ENCODE measurements at places on chromosomes 3 and 15.

- no peak for DNase-seq
These were observed 114.7 kb upstream of the PLCL2 start for GRCh38 chr3:16770021-16770420.

DNA sequence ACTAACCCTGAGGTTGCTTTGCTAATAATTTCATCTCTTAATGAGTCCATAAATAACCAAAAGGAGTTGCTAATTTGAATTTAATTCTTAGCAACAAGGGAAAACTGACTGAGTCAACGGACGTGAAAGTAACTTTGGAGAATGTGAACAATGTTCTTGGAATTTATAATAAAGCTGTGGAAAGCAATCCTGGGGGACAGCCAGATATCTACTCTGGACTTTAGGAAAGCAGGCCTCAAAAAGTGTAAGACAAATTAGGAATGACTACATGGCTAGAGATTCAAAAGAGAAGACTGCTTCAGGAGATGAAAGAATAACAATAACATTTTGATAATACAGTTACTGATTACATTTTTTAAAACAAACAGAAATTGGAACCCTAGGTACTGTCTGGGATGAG lies 318.4 kb upstream of the COL8A1 start:
- DNase-seq: no peak

DNA sequence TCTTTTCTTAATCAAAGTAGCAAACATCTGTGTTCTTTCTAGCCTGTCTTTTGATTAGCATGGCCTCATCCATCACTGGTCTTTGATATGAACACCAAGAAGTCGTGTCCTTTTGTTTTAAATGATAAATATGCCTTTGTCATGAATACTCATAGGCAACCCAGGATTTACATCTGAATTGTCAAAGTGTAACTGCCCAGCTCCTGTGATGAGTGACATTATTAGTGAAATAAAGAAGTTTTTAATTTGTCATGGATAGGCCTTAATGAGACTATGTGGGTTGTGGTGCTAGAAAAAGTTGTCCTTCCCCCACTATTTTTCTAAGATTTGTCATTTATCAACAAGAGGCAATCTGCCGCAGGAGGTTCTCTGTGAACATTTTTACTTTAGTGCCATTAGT lies 150.0 kb downstream of the CDIN1 start:
- DNase-seq: no peak

DNA sequence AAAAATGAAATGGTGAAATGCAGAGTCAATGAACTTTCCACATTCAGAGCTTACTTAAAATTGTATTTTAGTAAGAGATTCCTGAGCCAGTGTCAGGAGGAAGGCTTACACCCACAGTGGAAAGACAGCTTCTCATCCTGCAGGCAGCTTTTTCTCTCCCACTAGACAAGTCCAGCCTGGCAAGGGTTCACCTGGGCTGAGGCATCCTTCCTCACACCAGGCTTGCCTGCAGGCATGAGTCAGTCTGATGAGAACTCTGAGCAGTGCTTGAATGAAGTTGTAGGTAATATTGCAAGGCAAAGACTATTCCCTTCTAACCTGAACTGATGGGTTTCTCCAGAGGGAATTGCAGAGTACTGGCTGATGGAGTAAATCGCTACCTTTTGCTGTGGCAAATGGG lies 3.1 kb downstream of the CCR4 start:
- no peak for DNase-seq

DNA sequence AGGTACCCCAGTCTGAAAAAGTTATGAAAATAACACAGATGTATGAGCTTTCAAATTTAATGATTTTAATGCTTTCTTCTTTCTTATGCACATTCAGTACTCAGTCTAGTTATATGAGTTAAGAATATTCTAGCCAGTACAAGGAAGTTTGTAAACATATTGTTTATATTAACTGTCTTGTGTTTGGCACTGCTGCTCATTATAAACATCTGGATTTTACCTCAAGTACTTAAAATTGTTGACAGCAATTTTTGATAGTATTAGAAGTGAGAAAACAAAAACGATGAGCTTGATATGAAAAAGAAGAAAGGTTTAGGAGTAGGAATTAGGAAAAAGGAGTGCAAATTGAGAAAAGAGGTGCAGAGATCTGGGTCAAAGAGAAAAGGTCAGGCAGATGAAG lies 293.3 kb downstream of the C3orf38 start:
- DNase-seq: no peak

DNA sequence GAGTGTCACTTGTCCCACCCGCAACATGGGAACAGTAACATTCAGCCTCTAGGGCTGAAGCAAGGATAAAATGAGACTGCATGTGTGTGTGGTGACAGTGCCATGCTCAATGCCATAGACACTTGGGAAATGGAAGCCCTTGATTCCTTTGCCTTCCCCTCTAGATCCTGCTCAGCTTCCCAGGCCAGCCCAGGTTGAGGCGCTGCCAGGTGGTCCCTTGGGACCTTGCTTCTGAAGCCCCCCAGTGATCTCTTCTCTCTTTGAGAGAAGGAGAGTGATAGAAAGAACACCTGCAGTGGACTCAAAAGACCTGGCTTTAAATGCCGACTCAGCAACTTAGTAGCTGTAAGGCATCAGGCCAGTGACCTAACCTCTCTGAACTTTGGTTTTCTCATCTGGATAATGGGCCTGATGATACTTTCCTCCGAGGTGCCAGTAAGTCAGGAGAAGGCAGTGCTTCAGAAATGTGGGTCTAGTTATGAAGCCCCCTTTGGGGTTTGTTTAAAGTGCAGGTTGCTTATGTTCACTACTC lies 144.5 kb downstream of the RPLP1 start:
- no peak for DNase-seq

DNA sequence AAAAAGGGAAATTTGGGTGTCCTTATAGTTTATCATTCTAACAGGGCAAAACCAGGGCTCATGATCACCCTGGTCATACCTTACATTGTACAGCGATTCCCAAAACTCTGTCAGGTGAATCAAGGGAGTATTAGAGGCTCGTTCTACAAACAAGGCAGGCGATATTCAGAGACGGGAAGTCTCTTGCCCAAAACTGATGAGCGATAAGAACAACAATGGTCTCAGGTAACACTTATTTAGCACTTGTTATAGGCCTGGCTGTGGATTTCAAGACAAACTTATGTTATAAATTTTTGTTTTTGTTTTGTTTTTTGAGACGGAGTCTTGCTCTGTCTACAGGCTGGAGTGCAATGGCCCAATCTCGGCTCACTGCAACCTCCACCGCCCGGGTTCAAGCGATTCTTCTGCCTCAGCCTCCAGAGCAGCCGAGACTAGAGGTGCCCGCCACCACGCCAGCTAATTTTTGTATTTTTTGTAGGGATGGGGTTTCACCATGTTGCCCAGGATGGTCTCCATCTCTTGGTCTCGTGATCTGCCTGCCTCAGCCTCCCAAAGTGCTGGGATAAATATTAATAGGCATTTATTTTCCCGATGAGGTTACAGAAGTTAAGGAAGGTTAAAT lies 12.8 kb downstream of the BCL2L10 start:
- DNase-seq: no peak

DNA sequence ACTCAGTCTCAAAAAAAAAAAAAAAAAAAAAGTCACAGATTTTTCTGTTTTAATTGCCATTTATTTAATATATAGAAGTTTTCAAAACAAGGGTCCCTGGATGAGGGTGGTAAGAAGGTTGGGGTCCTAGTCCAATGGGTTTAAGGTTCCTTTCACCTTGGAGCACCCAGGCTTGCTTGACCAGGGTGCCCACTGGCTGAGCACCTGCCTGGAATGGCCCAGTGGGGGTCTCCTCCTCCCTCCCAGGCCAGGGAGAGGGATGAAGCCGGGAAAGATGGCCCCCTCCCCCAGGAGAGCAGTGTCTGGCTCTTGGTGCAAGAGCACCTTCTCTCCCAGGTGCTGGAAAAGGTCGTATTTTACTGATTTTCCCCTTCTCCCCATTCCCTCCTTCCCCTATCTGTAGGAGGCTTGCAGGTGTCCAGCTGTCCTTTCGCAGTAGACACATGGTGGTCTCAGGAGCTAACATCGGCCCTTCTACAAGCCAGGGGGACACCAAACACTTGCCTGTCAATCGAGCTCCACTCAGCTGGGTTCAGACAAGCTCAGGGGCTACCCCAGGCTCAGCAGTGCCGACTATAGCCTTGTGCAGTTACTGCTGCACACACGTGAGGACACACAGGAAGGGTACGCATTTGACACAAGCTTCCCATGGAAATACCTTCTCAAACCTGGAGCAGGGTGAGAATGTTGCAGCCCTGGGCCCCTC lies 112.3 kb upstream of the KLF13 start:
- no peak for DNase-seq

DNA sequence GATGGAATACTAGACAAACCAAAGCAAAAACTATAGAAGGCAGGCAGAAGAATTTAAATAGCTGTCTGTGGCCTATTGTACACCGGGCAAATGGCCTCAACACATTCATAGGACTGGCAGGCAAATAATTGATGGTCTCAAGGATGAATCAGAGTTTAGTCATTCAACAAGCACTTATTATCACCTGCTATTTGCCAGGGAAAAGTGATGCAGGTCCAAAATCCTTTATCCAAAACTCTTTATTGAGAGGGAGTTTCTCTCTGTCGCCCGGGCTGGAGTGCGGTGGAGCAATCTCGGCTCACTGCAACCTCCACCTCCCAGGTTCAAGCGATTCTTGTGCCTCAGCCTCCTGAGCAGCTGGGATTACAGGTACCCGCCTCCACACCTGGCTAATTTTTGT lies 2.3 kb downstream of the EIF2AK4 start:
- no peak for DNase-seq

DNA sequence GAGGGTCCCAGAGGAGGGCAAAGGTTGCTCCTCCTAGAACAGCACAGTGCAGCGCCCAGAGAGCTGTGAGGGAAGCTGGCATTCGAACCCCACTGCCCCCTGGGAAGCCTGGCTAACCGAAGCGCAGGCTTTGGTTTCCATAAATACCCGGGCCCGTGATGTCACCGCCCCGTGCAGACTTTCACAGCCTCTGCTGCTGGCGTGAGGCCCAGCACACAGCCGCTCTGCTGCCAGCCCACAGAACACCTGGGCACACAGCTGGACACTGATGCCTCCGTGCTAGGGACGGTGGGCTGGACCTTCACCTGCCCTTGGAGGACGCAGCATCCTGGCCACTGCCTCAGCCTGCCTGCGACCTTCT lies 1.0 kb downstream of the IQSEC1 start:
- DNase-seq: no peak

DNA sequence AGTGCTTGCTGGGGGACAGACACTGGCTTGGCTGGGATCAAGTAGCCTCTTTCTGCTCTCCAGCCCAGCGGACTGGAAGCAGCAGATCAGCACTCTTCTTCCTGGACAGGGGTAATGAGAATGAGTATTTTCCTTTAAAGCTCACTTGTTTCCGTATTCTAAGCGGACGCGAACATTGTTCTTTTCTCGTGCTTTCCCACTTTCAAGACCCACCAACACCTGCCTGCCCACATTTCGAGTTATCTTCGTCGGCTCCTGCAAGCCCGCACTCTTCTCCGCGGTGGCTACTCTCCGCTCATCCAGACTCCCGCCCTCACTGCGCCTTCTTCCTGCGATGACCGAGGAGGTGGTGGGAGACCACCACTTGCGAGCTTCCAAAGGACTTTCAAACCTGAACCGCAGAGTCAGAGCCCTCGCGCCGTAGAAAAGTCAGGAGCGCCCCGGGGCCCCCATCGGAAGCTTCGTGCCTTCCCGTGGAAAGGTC lies 1.6 kb upstream of the PPM1L start:
- DNase-seq: no peak

DNA sequence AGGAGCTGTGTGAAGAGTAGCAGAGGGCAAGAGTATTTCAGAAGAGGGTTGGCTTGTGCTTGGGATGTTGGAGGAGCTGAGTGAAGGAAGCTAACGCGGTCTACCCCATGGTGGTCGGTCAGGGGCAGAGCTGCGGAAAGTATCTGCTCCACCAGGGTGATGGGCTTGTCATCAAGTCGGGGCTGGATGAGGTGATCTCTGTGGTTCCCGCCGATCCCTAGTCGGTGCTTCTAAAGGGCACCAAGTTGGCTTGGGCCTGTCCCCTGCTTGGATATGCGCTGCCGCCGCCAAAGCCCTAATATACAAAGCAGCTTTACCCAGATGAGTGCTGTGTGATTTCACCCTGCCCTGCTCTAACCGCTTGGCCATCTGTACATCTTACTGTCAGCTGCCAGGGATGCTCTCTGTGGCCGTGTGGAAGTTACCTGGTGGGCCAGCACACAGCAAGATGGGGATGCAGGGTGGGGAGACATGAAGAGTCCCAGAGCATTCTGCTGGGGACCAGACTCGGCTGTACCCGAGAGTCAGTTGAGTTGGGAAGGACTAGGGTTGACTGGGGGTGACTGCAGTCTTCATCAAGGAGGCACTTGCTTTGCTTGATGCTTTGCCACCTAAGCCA lies 226.1 kb upstream of the BHLHE40 start:
- no peak for DNase-seq

DNA sequence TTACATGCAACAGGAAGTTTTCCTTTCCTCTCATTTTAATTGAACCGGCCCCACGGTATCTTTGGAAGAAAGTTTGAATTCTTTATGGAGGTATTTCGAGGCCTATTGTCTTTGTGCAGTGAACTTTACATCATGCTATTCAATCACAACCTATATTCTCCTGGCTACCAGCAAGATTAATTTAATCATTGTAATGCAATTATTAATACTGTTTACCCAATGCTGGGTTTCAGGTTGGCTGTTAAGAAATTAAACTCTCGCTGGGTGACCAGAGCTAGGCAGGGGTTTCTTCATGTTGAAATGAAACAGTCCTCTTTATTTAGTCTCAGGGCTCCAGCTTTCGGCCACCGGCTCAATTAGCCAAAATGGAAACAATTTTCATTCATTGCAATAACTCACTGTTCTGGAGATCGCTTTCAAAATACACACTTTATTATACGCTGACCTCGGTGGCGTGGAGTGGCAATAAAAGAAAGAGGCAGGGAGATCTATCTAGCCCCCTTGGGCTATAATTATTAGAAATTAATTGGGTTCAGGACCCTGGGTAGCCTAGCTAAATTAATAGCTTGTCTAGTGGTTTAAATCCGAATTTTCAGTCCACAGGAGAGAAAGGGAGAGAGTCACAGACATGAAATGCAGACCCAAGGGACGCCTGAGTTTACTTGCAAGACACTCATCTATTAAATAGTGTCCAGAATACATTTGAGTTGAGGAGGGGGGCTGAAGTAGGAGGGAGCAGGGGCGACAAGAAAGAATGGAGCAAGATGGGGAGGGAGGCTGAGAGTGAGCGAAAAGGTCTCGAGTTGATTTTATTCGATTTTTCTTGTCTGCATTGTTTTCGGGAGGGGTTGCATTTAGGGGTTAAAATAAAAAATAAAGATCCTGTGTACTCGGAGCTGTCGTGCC lies 3.9 kb upstream of the MECOM start:
- no peak for DNase-seq

Data from C1 segment of cervical spinal cord (tissue), 14 donors.